ENCODE measurements at places on chromosomes 6 and 20.

- DNase-seq, result no peak
Observed at GRCh38 chr20:53238121-53238660, 266.0 kb downstream of the TSHZ2 start.

- no peak for DNase-seq
Observed at GRCh38 chr6:34135541-34135940, 10.3 kb downstream of the GRM4 start.

- DNase-seq, result no peak
Observed at GRCh38 chr6:131175564-131175963, 40.3 kb downstream of the AKAP7 start.

- no peak for DNase-seq
Observed at GRCh38 chr6:136669299-136669699, 119.1 kb upstream of the MAP7 start.

DNA sequence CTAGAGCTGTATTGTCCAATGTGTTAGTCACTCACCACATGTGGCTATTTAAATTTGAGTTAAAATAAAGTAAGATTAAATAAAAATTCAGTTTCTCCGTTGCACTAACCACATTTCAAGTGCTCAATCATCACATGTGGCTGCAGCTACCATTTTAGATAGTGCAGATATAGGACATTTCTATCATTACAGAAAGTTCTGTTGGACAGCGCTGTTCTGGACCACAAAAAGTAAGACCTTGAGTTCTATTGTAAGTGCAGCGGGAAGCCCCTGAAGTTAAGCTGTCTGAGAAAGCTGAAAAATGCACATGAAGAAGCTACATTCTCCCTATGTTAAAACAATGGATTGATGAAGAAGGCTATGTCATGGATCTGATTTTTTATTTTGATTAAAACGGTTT lies 1.1 kb downstream of the ORC3 start:
- no peak for DNase-seq

GRCh38 chr6:39169448-39170344 lies 54.7 kb upstream of the SAYSD1 start:
- no peak for DNase-seq

DNA sequence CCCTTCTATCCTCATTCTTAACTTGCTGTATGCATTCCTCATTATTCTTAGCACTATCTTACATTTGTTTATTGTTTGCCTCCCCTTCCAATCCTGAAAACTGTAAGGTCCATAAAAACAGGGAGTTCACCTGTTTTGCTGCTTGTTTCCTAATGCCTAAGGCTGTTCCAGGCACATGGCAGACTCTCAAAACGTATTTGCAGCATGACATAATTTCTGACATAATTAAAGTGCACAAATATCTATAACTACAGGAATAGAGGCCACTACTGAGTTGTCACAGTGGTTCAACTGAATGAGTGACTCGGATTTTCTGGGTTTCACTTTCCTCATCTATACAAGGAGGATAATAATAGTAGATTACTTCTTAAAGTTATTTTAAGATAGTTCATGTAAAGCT lies 83.0 kb downstream of the HFE start:
- DNase-seq, result no peak

GRCh38 chr20:9789131-9789530 lies 49.7 kb downstream of the PAK5 start:
- DNase-seq, result no peak

Data from activated T-cell treated with anti-CD3 and anti-CD28 coated beads, Interleukin-2, amount 50 U/mL, for 48 hours (primary cell).